ENCODE measurements at places on chromosomes 6 and 20.

- DNase-seq = no peak
Measured at GRCh38 chr20:41533537-41534136, 84.5 kb downstream of the CHD6 start.

- DNase-seq = peak; percentile 10
Measured at GRCh38 chr20:52958211-52958610, 13.9 kb upstream of the TSHZ2 start.

GRCh38 chr20:38126932-38127621 lies 38.0 kb downstream of the TGM2 start:
- DNase-seq = no peak

DNA sequence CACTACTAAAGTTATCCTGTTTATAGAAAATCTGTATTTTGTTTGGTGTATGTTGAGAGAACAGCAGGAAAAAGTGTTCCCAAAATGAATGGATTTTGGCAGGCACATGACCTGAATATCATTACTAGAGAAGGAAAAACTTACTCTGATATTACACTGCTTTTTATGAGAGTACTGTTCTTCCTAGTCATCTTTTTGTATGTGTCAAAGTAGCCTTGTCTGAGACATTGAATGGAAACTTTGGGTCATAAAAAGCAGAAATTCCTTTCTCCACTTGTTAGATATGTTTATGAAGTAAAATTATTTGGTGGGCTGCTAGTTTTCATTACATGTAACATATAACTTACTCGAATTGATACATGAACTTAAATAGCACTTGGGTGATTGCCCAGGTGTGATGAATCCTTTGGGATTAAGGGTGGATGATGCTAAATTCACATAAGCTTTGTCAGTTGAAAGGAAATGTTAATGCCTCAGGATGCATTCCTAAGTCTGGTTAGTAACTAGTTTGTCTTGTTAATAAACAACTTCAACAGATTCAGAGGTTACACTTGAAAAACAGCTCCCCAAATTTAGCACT lies 206.7 kb downstream of the CENPW start:
- no peak for DNase-seq

DNA sequence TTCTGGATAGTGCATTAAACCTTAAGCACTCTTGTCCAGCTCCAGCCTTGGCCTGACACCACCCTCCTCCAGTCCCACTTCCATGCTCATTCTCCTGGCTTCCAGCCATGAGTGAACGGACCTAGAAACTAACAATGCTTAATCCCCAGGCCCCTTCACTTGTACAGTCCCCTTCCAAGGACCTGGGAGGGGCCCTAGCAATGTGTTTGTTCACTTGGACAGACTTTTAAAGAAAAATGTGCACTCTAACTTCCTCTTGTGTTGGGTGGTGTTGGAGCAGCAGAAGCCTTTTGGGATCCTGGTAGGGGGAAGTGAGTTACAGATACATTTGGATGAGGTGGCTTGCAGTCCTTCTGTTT lies 48.9 kb upstream of the CCN6 start:
- no peak for DNase-seq

DNA sequence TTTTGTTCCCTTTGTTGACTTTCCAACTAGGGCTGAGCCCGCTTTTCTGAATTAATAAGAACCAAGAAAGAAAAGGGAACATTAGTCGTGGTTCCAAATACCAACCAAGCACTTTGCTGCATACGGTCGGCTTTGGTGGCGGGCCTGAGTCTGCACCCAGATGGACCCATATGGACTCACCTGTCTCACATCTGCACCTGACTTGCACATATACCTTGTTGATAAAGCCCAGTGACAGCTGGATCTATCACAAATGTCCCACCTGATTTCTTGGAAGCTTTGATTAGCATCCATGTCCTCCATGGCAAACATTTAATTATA lies 39.0 kb downstream of the TPD52L1 start:
- DNase-seq = no peak

GRCh38 chr6:78523622-78524021 lies 343.7 kb upstream of the IRAK1BP1 start:
- DNase-seq = no peak

GRCh38 chr6:30960907-30961673 lies 20.3 kb downstream of the MUCL3 start:
- no peak for DNase-seq

DNA sequence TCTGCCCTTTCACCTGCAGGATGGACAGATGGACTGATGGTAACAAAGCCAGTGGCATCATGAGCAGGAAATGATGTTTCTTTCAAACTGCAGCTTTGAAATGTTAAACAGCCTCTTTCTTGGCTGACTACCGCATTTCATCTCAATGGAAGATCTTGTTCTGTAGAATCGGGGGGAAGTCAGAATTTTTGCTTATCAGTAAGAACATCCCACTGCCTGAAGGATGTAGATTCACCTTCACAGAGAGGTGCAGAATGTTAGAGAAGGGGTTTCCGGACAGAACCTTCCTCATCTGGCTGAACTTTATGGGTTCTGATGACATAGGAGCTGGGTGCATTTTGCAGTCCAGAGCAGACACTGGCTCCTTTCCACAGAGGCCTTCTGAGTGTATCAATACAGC lies 32.7 kb downstream of the GGTLC1 start:
- no peak for DNase-seq

DNA sequence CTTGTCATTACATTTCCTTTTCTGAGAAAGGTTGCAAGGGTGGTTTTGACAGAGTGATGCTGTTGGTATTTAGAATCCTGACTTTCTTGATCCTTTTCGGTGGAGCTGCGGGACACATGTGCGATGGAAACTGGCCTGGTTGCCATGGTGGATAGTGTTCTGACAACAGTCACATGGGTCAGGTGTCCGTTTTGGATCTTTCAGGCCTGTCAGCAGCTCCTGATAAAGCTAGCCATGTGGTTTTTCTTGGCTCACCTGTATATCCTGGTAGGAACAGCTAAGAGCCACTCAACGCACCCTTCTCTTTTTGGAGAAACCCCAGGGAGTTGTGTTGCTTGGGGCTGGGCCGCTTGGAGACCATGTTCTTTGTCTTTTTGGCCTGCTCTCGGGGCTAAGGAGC lies 177.4 kb downstream of the MTFR2 start:
- no peak for DNase-seq

DNA sequence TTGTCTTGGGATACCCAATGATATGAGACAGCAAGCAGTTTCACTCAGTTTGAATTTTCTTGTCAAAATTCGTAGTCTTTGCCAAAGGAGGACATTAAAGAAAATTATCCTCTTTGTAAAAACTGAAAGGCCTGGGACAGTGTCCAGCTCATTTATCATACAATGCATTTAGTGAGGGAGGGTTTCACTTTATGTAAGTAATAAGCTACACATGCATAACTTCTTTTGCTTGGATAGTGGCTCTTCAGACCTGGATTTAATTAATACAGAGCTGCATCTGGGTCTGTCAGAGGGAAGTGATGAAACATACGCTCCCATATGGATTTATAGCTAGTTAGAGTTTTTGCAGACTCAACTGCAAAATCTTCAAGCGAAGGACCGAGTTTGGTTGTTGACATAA lies 175.6 kb downstream of the PHACTR1 start:
- DNase-seq = no peak

DNA sequence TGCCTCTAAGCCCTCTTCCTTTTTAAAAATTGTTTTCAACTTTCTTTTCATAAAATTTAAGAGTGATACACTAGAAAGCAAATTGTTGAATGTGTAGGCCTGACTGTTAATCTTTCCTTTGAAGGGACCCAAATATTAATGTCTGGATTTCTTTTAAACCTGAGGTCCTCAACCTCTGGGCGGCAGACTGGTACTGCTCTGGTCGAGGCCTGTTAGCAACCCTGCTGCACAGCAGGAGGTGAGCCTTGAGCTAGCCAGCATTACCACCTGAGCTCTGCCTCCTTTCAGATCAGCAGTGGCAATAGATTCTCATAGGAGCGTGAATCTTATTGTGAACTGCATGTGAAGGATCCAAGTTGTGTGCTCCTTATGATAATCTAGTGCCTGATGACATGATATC lies 191.2 kb downstream of the MANEA start:
- DNase-seq = no peak

GRCh38 chr6:5160206-5160605 lies 75.1 kb downstream of the PPP1R3G start:
- DNase-seq = no peak

DNA sequence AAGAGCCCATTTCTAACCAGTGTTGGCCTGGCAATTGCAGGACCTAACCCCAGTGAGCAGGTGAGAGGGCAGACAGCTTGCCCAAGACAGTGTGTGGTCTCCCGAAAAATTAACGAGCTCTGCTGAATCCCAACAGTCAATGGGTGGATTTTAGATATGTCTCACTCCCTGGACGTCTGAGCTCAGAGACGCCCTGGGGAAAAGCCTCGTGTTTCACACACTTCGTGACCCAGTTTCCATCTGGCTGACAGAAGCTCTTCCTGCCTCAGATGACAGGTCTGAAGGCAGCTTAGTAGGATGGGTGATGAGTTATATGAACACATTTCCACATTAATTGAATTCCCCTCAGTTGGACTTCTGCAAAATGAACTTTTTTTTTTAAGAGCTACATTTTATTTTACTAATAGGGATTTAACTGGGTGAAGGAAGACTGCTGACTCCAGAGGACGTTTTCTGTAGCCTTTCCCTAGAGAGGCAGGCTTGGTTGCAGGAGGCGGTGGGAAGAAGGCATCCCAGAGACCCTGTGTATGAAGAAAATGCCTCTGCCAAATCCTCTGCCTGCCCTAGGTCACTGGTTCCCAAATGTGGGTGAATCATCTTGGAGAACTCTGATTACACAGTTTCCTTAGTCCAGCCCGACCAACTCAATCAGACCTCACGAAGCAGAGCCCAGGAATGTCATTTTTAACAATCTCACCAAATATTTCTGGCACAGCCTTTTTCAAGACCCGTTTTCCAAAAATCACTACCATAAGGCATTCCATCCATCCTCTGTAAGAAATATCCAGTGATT lies 71.7 kb upstream of the LY86 start:
- DNase-seq = no peak

DNA sequence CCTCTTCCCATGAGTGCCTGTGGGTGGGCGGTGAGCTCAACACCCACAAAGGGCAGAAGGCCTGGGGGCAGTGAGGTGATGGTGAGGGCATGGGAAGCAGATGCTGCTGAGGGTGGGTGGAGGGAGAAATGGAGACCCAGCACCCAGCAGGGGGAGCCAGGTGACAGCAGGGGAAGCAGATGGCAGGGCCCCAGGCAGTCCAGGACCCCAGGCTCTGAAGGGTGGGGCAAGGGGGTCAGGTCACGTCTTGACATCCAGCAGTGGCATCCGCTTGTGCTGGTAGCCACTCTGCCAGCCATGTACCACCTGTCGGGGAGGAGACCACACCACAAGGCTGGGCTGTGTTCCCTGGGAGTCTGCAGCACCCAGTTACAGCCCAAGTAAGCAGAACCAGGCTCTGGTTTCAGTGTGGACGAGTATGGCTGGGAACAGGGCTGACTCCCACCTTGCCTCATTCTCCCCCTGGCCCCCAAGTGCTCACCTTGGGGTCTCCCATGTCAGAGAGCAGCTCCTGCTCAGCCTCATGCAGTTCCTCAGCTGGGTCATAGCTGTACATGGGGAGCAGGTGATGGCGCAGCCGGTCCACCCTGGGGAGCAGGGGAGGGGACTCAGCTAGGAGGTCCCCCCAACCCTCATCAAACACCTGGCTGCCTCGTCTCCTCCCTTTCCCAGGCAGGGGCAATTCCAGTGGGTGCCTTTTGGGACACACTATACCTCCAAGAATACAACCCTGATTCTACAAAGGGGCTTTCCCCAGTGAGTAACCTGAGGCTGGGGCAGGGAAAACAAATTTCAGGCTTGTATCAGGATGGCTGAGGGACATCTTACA lies 2.0 kb downstream of the SMIM29 start:
- DNase-seq = peak; percentile 54

DNA sequence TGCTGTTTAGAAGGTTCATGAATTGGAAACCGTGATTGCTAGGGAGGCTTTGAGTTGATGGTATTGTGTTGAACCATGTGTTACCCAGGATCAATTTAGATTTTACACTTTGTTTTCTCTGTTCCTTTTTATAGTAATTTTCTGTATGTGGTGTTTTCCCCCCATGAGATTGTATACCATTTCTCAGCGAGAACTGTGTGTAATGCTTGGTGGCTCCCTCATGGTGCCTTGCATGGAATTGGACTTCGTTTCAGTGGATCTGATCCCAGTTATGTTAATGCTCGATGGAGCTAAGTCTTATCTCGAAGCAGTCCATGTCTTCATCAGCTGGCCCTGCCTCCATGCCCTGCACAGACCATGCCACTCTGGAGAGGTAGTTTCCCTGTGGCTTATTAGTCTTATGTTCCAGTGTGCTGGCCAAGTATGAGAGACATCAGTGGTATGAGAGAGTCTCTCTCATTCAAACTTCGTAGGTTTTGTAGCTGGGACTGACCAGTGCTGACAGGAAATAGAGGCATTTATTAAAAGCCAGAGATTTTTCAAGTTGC lies 18.7 kb downstream of the PTPN1 start:
- DNase-seq = no peak

DNA sequence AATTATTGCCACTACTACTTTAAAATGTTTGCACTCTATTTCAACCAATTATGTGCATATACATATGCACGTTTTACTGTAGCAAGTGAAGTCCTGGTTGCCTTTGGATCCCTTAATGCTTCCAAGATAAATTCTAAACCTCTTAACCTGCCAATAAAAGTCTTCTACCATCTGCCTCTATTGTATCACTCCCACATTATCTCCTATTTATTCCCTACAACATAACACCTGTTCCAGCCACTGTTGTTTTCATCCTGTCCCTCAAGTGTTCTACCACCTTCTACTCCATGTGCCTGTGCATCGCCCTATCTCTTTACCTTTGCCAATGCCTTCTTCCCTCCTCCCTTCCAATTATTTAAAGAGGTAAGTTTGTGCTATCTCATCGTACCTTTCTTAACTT lies 499.0 kb upstream of the RNF217 start:
- no peak for DNase-seq

GRCh38 chr20:8932192-8933165 lies 136.4 kb upstream of the PLCB4 start:
- DNase-seq = no peak

GRCh38 chr6:149903938-149904611 lies 6.2 kb upstream of the RAET1E start:
- no peak for DNase-seq

DNA sequence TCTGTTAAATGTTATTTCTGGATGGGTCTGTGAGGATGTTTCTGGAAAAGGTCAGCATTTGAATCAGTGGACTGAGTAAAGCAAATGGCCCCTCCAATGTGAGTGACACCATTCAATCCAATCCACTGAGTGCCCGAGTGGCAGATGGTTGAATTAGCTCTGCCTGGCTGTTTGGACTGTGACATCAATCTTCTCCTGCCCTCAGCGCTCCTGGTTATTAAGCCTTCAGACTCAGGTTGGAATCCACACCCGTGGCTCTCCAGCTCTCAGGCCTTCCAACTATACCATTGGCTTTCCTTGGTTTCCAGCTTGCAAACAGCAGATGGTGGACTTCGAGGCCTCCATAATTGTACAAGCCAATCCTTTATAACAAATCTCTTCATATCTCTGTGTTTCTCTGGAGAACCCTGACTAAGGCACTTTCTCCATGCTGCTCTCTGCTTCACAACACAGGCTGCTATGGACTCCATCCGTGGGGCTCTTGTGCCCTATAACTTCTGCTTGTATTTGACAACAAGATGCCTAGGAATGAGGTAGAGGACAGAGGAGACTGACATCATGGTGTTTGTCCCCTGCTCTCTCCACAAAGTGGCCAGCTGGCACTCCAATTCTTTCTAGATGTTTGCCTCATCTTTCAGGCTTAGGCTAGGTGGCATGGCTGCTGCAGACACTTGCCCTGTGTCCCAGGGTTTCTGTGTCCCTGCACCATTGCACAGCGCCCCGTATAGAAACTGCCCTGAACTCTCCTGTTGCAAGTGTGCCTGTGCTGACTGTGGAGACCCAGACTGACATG lies 4.8 kb upstream of the CSTL1 start:
- no peak for DNase-seq

- no peak for DNase-seq
Measured at GRCh38 chr20:45305262-45305661, 1.4 kb upstream of the RBPJL start.
